ENCODE measurements at places on chromosomes 6 and 20. TPM values are rescaled to one million over a fixed set of nuclear protein-coding genes. Genes with fewer than 3 reads are reported as not detected.

HELZ2 gene
- 85.2 TPM for total RNA-seq

RNF182 gene
- 8.1 TPM for total RNA-seq

SASH1 gene
- total RNA-seq = 13.8 TPM

CTSA gene
- total RNA-seq = 136 TPM

DNA sequence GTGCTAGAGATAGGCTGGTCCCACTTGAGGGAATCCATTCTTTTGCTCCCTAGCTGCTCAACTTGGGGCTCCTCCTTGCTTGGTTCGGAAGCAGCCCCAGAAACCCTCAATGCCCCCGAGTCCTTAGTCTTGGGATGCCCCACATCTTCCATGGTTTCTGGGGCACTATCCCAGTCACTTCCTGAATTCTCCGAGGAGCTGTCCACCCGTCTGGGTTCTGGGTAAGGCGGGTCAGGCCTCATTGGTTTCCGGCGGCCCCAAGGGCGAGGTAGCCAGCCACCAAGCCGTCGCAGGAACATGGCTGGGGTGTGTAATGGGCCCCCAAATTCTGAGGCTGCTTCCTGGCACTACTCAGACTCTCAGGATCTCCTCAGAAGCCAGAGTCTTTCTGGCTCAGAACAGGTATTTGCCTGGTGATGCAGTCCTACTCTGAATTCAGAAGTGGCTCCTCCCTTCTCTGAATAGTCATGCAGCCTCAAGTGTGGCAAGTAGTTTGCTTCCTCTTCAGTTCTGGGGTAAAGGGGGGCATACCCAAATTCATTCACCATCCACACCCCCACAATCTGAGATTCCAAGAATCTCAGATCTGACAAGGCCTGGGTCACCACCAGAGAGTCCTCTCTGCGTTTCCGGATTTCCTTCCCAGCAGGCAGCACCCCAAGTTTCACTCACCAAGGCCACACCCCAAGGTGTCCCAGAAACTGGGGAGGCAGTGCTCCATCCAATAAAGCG lies 763 bp downstream of the C6orf47 start:
- DNase-seq = no peak

- DNase-seq = no peak
Observed at GRCh38 chr6:110814102-110815014, 911 bp downstream of the CDK19 start.

DNA sequence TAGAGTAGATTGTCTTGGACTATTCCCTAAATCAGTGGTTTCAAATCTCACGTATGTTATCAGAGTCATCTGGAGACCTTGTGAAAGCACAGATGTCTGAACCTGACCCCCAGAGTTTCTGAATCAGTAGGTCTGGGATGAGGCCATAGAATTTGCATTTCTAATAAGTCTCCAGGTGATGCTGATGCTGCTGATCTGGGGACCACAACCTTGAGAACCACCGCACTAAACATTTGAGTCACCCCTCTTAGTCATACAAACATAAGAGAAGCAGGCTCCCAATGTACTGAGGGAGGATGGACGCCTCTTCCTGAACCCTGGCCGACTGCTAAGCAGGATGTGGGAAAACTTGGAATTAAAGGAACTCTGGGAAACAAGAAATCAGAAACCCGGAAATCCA lies 187.8 kb upstream of the PRDM1 start:
- peak; percentile 45 for DNase-seq

GRCh38 chr6:161038229-161039031 lies 46.9 kb downstream of the MAP3K4 start:
- DNase-seq = peak; percentile 93

- no peak for DNase-seq
Observed at GRCh38 chr20:63756648-63756991, 17.0 kb downstream of the SLC2A4RG start.

- no peak for DNase-seq
Observed at GRCh38 chr20:8079976-8080375, 52.1 kb upstream of the PLCB1 start.

DNA sequence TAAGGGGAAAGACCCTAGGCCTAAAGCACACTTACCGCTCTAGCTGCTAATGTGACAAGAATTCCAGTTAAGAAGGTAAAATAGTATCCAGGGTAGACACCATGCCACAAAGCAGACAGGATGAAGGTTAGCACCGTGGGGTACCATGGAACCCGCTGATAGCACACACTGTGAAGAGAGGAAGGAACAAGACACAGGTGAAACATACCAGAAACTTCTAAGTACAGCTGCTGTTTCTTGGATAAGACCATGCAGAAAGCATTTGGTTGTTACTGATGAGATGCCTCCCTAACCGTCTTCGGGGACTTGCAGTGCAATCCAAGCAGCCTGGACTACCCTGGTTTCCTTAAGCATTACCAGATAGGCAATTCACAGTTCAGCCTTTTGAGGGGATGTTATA lies 99.4 kb downstream of the MBOAT1 start:
- no peak for DNase-seq

All from kidney epithelial cell (primary cell).